ENCODE measurements at places on chromosomes 2 and 18. TPM values are rescaled to one million over a fixed set of nuclear protein-coding genes. Genes with fewer than 3 reads are reported as not detected.
A peak's percentile ranks its signal among the peaks of the same experiment; 100 is the strongest.

DNA sequence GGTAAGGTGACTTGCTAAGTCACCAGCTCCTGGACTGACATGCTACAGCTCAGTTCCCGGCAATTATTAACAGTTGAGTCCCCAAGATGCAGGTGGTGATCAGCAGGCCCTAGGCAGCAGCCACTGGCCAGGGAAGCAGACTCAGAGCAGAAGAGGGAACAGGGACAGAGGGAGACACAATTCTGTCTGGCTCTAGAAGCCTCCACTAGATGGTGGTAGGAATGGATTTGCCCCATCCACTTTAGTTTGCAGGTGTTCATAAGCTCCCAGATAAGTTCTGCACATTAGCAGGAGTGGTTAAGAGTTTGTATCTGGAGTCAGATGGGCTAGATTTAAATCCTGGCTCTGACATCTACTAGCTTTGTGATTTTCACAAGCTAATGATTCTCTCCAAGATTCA, 25.5 kb upstream of the SLC1A4 start:
- no peak for DNase-seq

PLGLB1 gene
- total RNA-seq = 0.75 TPM

GRCh38 chr2:147696426-147696825, 148.4 kb upstream of the ACVR2A start:
- DNase-seq = no peak

GRCh38 chr2:39216346-39217191, 27.2 kb downstream of the CDKL4 start:
- no peak for DNase-seq

PLCD4 gene
- 3.1 TPM for total RNA-seq

GRCh38 chr2:46942143-46942526, 26.5 kb upstream of the MCFD2 start:
- peak; percentile 15 for DNase-seq

TUBA3D gene
- total RNA-seq = not detected
